C1 segment of cervical spinal cord (tissue), 14 donors: ENCODE measurements at places on chromosomes 11 and 22.

DNA sequence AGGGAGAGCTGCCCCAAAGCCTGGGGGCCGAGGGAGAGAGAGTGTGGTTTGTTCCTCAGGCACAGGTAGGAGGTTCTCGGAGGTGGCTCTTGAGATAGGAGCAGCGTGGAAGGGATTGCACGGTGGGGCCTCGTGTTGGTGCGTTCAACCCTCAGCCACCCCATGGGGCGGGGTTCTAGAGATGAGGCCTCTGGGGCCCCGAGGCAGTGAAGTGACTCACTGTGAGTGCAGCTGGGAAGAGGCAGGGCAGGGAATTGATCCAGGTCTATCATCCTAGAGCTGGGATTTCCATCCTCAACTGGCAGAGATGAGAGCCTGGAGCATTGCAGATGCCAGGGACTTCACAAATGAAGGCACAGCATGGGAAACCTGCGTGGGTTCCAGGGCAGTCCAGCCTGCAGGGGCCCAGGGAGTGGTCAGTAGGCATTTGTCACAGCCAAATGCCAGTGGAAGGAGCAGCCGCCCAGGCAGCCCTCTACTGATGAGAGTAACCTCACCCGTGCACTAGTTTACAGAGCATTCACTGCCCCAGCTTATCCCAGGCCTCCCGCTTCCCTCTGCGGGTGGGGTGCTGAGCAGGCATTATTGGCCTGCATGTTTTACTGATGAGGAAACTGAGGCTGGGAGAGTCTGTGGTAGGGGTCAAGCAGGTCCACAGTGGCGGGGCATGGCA, 5.1 kb upstream of the SMARCB1 start:
- peak; percentile 63 for DNase-seq

- no peak for DNase-seq
These were observed 13.5 kb upstream of the CYB5R2 start for GRCh38 chr11:7686761-7687160.

DNA sequence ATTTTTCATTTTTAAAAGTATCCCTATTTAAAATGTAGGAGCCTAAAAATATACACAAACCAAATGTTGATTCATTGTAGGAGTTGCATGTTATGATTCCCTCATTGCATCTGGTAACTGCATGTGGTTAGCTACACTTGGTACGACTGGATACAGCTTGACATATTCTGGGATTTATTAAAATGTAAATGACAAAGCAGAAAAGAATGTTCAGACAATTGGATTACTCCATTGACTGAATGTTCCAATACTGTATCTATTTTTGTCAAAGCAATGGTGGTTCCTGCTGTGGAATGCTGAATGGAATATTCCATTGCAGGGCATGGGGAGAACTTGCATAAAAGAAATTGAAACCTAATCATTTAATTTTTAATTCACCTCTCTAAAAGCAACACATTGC, 30.8 kb downstream of the BLID start:
- DNase-seq = no peak

DNA sequence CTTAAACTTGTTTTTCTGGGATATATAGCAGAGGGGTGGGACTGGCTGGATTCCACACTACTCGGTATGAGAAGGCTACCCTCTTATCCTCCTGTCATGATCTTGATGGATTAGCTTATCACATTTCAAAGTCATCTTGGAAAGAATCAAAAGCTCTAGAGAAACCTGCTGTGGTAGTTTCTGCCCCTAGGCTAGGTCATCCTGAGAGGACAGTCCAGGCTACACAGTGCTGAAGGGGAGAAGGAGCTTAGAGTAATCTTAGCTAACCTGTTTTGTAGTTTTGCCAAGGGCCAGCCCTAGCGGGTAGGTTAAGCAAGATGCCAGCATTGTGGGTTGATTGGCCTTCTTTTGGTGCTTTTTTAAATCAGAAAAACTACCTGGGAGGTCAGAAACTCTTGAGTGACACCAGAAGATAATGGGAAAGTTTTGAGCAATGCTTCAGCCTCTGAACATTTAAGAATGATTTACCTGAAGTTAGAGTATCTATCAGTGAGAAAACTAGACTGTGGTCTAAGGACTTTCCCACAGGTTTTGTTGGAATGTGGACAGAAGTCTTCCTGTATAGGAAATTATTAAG, 21.3 kb downstream of the PIWIL4 start:
- no peak for DNase-seq

DNA sequence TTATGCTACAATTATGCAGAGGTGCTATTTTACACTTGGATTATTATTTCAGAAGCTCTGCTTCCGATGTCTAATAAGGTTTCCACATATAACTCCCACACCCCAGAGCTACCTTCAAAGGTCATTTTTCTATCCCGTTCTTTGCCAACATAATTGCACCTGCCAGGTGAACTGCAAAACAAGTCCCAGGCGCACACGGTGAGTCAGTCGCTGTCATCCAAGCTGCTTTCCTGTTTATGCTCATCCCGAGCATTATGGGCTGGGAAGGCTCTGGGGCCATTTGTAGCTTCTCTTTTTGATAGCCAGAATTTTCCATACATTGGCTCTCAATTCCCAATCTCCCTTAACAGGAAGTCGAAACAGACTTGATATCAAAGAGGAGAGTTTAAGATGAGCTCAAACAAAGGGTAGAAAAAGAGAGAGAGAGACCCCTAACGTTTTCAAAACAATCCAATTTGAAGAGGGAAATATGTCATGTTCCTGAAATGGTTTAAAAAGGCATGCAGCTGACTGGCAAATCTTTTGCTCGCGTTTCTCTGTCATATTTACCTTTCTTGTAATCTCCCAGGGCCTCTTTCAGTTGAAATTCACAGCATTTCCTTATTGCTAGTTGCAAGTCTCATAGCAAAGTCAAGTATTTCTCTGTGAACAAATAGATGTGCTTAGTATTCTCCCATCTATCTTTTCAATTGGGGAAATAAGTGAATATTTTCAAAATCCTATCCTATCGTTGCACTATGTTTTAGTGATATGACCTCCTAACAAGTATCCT, 815.9 kb downstream of the KCNA4 start:
- no peak for DNase-seq

DNA sequence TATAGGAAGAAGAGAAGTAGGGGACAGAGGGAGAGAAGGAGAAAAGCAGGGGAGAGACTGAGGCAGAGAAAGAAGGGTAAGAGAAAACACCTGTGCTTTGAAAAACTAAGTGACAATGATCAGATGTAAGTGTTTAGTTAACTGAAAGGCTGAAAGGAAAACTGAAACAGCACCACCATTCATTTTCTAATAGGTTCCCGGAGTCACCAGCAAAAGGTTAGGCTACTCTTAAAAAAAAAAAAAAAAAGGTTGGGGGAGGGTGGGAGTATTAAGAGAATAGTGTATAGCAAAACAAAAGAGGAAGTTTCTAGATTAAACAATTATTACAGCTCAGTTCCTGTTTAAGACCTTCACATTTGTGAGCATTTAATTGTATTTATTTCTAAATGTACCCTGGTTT, 113.8 kb downstream of the CADM1 start:
- no peak for DNase-seq

GRCh38 chr11:64810891-64811272, 531 bp upstream of the MEN1 start:
- no peak for DNase-seq

DNA sequence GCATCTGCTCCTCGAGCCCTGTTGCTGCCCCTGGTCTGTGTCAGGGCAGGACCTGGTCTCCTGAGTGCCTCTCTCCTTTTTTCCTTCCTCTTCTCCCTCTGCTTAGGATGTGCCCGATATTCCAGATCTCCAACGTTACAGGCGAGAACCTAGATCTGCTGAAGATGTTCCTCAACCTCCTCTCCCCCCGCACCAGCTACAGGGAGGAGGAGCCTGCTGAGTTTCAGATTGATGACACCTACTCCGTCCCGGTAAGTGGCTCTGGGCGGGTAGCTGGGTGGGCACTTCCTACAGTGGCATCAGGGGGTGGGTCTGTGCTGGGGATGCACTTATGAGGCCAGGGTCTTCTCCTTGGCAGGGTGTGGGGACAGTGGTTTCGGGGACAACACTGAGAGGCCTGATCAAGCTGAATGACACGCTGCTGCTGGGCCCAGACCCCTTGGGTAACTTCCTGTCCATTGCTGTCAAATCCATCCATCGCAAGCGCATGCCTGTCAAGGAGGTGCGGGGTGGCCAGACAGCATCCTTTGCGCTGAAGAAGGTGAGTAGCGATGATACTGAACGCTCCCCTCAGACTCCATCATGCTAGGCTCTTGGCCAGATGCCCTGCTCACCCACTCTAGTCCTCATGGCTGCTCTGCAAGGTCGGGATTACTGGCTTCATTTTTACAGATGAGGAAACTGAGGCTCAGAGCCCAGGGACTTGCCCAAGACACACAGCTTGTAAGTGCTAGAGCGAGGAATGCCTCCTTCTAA, 20.3 kb downstream of the GTPBP1 start:
- DNase-seq = no peak

GRCh38 chr11:3345736-3346135, 33.2 kb downstream of the ZNF195 start:
- no peak for DNase-seq

DNA sequence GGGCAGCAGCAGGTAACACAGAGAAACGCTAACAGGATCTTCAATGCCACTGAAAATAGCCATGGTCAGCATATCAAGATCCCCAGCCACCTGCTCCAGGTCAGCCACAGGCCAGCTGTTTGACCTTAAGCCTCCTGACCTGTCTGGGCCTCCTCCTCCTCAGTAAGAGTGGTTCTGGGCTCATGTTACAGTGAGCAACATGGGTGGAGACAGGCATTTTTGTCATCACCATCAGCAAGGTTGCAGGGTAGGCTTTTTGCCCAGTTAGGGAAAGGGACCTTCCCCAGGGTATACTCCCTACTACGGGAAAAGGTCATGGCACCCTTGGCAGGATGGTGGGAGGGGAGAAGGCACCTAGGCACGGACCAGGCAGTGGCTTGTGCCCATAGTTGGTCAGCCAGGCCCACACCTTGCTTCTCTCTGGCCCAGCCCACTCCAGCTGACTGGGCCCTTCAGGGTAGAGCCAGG, 131.8 kb upstream of the PARVA start:
- no peak for DNase-seq

GRCh38 chr22:17138513-17138912, 17.4 kb upstream of the TMEM121B start:
- DNase-seq = no peak

DNA sequence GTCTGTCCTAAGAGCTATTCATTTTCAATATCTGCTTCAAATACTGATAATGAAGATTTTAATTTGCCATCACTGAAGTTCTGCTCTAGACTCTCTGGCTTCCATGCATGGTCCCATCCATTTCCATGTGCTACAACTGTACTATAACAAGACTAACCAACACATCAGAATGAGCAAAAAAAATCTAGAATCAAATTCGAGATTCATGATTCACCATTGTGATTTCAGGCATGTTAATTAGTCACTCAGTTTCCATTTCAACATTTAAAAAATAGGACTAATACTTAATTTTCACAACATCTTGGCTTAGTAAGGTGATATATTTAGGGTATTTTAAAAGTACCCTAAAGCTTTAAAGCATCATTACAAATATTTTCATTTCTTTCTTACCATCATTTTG, 22.8 kb downstream of the PICALM start:
- no peak for DNase-seq

DNA sequence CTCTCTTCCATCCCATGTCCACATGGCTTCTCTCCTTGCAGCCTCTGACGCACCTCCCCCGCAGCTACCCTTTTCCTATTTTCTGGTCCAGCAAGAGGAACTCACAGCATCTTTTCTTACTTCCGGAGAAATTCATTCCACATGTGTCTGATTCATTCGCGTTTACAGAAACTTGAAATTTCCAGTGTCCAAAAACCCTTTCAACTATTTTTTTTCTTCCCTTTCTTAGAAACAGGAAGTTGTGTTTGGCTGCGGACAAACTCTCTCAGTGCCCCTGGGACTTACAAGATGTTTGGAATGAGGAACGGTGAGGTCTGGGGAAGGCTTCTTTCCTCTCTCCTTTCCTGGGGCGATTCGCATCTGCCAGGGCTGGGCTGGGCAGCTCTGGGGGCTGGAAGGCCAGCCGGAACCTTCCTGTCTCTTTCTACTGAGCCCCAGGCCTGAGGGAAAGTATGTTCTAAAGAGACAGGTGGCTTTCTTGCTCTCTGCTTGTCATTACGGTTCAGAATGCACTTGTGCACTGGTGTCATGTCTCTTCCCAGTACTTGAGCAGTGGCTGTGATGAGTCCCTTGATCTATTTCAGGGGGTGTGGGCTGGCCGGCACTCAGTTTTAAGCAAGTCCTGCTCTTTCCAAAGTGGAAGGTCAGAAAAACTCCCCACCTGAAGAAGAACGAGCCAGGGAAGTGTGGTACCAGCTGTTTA, 27.5 kb downstream of the ADAMTS8 start:
- DNase-seq = no peak

DNA sequence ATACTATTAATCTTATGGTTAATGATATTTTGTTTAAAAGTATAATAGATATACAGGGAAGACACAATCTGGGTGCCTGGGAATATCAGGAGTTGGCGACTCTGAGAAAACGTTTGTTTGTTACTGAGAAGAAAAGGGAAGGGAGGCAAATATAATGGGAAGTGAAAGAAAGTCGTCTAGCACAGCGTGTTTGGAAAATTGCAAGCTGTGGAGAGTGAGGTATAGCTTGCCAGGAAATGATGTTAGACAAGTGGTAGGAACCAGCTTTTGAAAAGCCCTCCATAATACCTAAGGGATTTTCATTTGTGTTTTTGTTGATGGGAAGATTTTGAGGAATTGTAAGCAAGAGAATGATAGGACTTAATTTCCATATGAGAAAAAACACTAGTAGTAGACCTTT, 322.2 kb downstream of the LUZP2 start:
- no peak for DNase-seq

GRCh38 chr11:65894034-65894591, 3.6 kb downstream of the CCDC85B start:
- DNase-seq = no peak

DNA sequence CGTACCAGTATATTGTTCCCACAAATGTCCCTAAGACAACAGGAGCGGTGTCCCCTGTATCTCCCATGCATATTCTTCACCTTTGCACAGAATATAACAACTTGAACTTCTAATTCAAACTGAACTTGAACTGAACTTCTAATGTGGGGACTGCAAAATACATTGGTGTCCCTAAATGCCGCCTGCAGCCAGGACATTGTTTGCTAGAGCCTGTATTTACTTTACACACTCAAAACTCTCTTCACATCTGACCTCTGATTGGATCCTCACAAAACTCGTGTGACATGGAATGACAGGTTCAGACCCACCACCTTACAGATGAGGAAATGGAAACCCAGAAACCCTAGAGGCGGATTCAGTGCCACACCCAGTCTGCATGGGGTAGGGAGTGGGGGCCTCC, 6.4 kb downstream of the CPT1A start:
- no peak for DNase-seq
